ENCODE measurements at places on chromosomes 12 and 14.

GRCh38 chr12:64682572-64683277, 72.4 kb downstream of the RASSF3 start:
- no peak for DNase-seq

GRCh38 chr12:110269622-110270124, 11.4 kb upstream of the ATP2A2 start:
- DNase-seq, result peak; percentile 49

DNA sequence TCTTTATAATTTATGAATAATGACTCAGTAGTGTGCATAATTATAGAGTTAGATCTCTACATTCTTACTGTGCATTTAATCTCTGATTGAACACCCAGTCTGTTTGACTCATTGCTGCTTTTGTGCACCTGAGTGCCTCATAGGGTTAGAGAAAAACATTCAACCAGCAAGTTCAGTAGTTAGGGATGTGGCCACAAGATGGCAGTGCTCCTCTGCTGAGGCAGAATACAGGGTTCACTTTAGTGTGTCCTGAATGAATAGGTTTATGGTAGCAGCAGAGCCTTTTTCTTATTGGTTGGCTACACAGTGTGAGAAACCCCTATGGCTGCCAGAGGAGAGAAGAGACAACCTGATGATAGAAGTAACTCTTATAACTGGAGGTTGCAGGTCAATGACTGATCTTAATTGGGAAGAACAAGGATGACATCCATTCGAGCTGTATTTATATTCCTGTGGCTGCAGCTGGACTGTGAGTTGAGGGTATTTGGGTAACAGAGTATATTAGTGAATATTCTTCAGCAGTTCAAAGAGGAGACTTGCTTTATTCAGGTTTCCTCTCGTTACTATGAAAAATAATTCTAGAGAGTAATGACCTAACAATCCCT, 194.9 kb upstream of the OR4E1 start:
- no peak for DNase-seq

DNA sequence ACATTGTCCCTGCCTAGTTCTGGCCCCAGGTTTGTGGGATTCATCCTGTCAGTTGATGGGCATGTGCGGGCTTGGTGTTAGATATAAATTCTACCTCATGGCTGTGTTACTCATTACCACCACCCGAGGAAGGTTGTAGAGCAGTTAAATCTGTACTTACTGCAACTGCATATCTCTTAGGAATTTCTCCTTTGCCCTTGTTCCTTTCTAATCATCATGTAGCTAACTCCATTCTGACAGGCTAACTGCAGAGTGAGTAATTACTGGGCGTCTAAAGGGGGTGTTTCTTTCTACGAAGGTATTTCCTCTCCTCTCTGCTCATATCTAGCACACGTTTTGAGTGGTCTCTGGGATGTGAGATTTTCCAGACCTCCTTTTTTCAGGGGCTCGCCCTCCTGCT, 1076.7 kb downstream of the TMTC2 start:
- no peak for DNase-seq

- DNase-seq, result no peak
These were observed 151.1 kb upstream of the HMGA2 start for GRCh38 chr12:65673156-65673690.

DNA sequence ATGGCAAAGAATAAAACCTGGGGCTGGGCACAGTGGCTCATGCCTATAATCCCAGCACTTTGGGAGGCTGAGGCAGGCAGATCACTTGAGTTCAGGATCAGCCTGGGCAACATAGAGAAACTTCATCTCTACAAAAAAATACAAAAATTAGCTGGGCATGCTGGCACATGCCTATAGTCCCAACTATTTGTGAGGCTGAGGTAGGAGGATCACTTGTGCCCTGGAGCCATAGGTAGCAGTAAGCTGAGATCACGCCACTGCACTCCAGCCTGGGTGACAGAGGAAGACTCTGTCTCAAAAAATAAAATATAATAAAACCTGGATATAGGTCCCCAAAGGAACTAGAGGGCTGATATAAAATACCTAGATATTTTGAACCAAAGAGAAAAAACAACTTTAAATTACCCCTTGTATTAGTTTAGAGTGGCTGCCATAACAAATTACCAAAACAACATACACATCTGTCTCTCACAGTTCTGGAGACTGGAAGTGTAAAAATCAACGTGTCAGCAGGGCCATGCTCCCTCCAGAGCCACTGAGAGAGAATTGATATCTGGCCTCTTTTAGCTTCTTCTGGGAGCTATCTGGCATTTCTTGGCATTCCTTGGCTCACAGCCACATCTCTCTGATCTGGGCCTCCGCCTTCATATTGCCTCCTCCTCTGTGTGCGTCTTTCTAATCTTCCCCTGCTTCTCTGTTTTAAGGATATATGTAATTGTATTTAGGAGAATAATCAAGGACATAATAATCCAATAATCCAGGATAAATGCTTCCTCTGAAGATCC, 47.9 kb upstream of the ATF7IP start:
- no peak for DNase-seq

DNA sequence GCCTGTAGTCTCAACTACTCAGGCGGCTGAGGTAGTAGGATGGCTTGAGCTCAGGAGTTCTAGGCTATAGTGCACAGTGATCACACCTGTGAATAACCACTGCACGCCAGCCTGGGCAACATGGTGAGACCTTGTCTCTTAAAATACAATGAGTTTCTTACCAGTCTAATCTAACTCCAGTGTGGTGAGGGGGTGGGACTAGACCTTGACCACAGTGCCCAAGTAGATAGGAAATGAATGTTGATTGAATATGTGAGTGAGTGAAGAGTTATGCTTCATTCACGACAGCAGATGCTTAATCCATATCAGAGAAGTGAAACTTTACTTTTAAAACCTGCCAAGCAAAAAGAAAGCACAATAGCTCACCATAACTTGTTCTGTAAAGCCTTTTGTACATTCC, 11.2 kb upstream of the AK7 start:
- DNase-seq, result no peak

DNA sequence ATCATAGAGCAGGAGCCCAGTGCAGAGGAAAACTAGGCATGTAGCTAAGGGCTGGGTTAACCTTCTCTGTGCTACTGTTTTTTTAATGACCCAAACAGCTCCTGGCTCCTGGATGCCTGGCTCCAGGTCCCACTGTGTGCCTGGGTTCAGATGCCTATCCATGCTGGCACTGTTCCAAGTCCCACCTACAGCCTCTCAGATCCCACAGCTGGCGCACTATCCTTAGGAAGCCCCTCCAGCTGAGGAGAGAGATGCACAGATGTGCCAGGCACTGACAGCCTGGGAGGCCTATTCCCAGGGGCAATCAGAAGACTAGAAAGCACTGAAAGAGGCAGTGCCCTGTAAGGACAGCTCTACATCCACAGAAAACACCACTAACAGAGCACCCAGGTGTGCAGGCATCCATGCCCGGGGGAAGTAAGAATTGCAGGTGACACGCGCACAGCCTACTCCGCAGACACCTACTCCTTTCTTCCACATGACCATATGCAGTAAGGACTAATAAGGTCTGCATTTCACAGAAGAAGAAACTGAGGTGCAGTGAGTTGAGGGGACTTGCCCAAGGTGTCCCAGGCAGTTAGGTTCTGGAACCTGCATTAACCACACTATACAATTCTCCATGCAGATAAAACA, 51.2 kb downstream of the PITPNM2 start:
- DNase-seq, result no peak

All from fibroblast of the conjunctiva (primary cell).